ENCODE measurements at places on chromosomes 12 and 14. TPM values are rescaled to one million over a fixed set of nuclear protein-coding genes. Genes with fewer than 3 reads are reported as not detected.

DNA sequence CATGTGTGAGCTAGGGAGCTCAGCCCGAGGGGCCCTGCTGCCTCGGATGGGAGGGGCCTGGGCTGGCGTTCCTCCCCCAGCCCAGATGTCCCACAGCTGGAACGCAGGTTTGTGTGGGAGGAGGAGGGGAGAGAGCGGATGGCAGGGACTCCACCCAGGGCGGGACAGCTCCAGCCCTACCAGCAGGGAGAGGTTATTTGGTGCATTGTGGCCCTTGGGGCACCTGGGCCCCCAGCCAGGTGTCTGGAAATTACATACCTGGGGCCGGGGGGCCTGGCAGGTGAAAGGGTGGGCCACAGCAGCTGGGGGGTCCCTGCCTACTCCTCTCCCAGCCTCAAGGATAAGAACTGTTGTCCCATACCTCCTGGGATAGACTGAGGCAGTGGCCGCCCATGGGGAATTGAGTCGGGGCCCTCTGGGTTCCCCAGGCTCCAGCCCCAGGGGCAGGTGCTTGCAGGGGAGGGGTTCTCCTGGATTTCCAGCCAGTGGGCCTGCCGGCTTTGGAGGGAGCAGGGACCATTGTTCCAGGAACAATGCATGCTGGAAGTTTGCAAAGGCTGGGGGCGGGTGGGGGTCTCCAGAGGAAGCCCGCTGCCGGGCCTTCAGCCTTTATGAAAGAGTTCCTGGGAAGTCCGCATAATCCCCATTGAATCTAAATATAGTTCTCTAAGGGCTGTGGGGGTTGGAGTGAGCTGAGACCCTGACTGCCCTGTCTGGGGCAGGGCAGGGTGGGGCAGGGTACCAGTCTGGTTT, 1.2 kb downstream of the KIF26A start:
- no peak for DNase-seq

- no peak for DNase-seq
Measured at GRCh38 chr14:63483315-63483714, 59.9 kb downstream of the PPP2R5E start.

DNA sequence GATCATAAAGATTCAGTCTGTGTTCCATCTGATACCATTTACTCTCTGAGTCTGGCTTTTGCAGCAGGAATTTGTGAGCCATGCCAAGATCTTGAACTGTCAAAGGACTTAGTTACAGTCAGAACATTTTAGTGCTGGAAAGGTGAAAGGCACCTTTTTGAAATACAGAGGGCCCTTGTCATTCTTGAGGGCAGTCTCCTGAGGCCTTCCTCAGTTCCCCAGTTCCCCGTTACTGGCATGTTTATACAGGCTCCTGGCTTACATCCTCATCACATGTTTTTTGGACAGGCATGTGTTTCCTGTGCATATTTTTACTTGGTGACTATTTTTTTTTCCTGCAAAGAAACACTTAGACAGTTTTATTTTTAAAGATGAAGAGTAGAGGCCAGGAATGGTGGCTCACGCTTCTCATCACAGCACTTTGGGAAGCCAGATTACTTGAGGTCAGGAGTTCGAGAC, 21.0 kb downstream of the CFAP54 start:
- no peak for DNase-seq

DNA sequence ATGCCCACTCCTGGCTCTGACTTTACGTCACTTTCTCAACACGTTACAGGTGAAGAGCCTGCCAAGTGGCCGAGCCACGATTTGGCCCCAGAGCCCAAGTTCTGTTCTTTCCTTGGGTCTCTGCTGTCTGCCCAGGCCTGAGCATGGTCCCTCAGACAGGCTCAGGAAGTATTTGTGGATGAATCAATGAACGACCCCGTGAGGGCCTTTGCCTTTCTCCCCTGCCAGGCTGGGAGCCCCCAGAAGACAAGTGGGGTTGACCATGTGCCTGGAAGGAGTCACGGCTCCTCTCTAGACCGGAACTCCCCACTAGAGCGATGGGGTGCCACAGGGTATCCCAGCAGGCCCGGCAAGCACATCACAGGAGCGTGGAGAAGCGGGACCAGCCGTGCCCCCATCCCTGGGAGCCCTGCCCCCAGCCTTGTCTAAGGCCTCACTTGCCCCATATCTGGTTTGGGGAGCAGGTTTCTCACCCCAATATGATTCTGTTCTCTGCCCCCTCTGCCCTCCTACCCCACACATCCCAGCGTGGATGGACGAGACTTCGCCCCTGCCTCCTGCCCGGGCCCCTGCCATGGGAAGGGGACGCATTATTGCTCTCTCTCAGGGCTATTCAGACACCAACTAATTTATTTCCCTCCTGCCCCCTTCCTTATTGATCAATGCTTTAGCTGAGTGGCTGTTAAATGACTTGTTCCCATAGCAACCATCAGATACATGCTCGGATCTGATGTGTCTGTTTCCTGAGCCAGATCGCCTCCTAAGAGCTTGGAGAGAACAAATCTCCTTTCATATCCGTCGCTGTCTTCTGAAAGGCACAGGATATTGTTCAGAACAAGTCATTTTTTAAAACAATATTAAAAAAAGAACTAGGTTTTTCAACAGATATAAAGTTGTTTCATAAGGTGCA, 69.0 kb downstream of the DIO3 start:
- no peak for DNase-seq

DNA sequence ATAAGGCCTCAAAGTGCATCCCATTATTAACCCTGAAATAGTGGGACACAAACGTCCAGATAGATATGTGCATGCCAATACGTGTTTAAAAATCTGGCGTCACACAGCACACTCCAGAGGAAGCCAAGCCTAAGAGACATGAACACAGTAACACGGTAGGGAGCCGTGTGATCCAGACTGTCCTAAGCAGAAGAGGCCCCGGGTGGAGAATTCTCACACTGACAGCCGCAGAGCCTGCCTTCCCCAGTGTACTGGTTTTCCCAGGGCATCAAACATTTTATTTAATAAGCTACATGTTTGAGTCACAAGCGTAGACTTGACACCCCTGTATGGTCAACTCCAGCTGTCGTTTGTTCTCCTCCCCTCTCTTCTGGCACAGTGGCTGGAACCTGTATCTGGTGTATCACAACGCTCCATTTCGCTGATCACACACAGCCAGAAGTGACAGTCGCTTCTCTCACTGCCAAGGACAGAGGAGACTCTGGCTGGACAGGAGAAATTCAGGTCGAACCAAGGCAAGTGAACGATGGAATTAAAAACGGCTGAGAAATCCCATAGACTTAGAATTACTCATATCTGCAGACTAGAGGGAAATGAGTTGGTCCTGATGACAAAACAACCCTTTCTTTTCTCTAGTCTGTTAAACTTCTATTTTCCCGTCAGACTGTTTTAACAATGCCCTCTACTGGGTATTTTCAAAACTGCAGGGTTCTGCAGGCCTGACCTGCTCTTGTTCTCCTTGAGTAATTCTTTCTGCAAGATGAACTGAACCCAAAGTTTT, 359.9 kb downstream of the RGS6 start:
- DNase-seq: no peak

DNA sequence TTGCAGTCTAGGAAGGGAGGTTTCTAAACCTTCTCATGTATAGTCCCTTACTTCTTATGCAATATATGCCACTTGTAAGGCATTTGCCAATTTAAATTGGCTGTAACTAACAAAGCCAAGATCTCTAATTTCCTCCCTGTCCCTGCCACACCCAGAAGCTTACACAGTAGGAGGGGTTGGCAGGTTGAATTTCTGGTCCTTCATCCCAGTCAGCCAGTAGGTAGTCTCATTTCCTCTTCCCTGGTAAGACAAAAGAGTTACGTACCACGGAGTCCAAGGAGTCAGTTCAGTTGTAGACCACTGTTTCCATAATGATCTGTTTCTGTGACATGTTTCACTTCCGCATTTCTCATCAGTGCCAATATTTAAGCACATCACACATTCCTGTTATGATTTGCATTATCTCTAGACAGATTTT, 47.0 kb upstream of the PLBD1 start:
- DNase-seq: no peak

GRCh38 chr14:47039336-47039735, 387.8 kb upstream of the RPL10L start:
- DNase-seq: no peak

DNA sequence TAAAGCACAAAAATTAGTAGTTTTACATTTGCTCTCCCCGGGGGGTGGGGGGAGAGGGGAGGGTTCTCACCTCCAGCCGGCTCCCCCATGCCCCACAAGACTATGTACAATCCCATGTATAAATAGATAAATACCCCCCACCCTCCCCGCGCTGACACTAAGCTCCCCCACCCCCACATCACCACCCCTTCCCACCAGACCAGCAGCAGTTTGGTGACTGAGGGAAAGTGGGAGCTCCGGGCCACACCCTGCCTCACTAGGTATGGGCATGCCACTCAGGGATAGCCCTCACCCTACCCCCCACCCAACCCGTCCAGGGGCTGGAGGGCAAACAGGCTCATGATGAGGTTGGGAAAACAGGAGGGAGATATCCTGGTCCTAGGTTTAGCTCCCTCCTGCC, 1.9 kb upstream of the PRKAG1 start:
- no peak for DNase-seq

- DNase-seq: no peak
Measured at GRCh38 chr14:105491366-105491973, 424 bp downstream of the TEDC1 start.

GRCh38 chr14:74425525-74426201, 347 bp downstream of the SYNDIG1L start:
- no peak for DNase-seq

- no peak for DNase-seq
Measured at GRCh38 chr12:56229916-56230431, at the start of gene SLC39A5. Gene SLC39A5 (plus strand): TSS chr12:56230051. CDS start chr12:56231275, 1,224 bp downstream.

- DNase-seq: no peak
Measured at GRCh38 chr14:25132732-25133422, 82.9 kb upstream of the STXBP6 start.

DNA sequence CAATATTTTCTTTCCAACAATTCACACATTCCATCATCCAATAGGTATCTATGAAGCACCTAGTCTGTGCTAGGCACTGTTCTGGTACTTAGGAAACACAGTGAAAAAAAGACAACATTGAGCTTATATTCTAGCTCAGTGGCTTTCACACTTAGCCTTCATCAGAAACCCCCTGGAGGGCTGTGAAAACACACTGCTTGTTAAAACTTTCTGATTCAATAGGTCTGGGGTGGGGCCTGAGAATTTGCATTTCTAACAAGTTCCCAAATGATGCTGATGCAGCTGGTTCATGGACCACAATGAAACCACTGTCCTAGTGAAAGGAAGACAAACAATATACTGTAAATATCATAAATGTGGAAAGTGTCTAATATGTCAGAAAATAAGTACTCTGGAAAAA, 5.9 kb downstream of the VTI1B start:
- DNase-seq: no peak

DNA sequence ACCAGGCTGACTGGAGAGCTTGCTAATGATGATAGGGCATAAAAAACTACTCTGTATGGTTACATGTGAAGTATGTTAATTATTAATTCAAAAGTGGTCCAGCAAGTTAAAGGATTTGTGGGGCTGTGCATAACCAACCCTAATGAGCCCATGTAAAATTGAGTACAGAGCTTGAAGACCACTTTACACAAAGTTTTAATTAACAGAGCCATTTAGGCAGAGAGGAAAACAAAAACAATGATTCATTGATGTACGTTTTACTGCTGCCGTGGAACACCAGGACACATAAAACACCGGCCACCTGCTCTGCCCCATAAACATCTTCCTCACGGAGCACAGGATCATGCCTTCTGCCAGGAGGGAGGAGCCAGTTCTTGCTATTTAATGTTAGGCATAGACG, 83.5 kb downstream of the RIMBP2 start:
- DNase-seq: no peak

DNA sequence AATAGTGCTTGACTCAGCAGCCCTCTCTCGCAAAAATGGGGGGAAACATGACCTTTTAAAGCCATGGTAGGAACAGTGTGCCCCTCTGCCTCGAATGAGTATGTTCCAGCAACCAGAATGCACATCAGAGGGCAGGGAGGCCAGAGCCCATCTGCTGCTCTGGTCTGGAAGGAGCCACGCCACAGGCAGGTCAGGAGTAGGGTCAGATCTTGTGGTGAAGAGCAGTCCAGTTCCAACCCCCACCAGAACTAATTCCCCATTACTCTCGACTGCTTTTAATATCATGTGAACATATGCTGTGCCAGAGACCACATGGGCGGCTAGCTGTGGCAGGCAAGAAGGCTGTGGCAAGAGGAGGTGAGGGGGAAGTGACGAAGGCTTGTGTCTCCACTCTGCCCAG, 34.6 kb upstream of the TMX1 start:
- no peak for DNase-seq

- DNase-seq: no peak
Measured at GRCh38 chr12:2354151-2354991, 301.6 kb downstream of the CACNA1C start.

GRCh38 chr14:59739794-59740193, 130.8 kb downstream of the RTN1 start:
- no peak for DNase-seq

DNA sequence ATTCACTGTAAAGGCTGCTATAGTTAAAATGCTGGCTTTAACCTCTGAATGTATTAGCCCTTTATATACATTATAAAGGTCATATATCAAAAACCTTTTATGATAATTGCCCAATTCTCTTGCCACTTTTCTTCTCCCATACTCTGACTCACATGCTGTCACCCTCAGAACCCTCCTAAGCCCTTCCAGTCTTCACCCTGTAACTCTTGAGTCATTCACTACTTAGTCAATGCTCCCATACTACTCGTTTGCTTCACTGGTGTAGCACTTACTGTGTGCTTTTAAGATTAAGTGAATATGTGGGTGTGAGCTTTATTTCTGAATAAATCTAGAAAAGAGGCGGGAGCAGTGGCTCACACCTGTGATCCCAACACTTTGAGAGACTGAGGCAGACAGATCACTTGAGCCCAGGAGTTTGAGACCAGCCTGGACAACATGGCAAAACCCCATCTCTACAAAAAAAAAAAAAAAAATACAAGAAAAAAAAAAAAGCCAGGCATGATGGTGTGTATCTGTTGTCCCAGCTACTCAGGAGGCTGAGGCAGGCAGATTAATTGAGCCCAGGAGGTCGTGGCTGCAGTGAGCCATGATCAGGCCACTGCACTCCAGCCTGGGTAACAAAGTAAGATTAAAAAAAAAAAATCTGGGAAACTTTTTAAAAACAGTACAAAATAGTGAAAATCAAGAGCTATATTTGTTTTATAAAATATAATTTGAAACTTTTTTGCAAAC, 37.6 kb downstream of the SPATA7 start:
- no peak for DNase-seq

DNA sequence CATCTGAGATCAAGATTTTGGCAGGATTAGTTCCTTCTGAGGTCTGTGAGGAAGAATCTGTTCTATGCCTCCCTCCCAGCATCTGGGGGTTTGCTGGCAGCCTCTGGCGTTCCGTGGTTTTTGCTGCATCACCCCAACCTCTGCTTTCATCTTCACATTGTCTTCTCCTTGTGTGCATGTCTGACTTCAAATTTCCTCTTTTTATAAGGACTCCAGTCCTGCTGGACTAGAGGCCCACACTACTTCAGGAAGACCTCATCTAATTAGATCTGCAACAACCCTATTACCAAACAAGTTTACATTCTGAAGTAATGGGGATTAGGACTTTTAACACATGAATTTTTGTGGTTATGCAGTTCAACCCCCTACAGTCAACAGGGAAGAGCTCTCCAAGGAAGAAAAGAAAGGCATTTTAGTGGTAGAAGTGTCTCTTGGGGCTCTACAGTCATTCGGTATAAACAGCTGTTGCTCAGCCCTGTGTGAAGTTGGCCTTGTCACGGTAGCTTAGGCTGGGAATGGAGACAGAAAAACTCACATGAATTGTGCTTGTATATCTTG, 89.7 kb downstream of the CAND1 start:
- no peak for DNase-seq

SAMD15 gene
- not detected for total RNA-seq

LYZ gene
- 15.2 TPM for total RNA-seq

RNASE1 gene
- 174 TPM for total RNA-seq

TSPAN19 gene
- not detected for total RNA-seq

ARHGEF25 gene
- total RNA-seq: 28.7 TPM

RDH12 gene
- 15.0 TPM for total RNA-seq

ATL1 gene
- total RNA-seq: 6.9 TPM

GPR137C gene
- 0.74 TPM for total RNA-seq

All from vagina (tissue), 2 donors.